NCI-H2081 (cell line): ENCODE measurements at places on chromosomes 12 and 14.

DNA sequence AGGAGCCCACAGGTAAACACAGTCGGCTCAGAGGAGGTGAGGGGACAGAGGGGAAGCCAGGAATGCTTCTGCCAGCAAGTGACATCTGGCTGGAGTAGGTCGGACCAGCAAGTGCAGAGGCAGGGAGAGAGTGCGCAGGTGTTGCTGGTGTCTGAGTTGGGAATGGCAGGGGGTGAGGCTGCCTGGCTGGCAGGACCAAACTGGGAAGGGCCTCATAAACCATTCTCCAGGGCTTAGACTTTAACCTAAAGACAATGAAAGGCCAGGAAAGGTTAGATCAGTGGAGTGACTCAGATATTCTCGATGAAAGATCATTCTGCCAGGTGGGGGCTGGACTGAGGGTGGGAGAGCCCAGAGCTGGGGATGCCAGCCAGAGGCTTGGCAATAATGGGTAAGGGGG is 66.4 kb downstream of the ITPK1 start:
- DNase-seq: no peak

DNA sequence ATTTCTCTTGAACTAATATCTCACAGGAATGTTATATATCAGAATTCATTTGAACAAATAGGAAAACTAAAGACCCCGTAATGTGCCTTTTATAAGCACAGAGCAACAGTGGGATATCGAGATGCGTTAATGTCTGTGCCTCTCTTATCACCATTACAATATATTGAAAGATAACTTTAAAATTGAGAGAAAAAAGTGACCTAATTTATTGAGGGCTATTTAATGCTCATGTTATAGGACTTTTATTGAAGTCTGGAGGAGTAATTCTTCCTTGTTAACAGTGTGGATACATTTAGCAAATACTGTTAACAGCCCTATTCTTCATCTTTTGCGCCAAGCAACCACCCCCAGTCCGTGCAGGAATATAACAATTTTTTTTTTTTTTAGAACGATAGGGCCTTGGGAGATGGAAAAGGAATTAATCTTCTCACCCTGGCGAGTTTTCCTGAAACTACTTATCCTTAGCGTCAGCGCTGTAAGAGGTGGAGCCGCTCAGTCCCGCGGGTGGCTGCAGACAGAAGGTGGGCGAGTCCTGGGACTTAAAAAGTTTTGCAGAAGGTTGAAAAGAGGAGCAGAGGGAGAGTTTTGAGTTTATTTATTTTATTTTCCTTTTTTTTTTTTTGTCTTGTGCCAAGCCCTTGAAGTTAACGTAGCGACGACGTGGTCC is 11.0 kb downstream of the FOXG1 start:
- no peak for DNase-seq

DNA sequence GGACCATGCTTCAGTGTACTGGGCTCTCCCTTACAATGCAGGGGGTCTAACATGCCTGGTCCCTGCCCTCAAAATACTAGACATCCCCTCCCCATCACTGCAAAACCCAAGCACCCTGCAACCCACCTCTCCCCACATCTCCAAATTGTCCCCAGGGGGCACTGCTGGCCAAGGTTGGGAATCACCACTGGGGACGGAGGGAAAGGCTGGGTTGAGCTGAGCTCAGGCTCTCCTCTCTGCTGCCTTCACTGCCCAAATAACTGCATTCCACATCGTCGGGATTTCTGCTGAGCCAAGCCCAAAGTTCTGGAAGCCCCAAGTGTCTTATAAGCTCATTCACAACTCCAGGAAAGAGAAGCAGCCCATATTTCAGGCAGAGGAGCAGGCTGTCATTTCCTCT is 69.6 kb downstream of the NT5DC3 start:
- peak; percentile 6 for DNase-seq

- no peak for DNase-seq
These were observed 11.6 kb downstream of the EIF2B1 start for GRCh38 chr12:123621619-123622530.

- no peak for DNase-seq
These were observed 167.3 kb upstream of the TMCC3 start for GRCh38 chr12:94817695-94818075.

DNA sequence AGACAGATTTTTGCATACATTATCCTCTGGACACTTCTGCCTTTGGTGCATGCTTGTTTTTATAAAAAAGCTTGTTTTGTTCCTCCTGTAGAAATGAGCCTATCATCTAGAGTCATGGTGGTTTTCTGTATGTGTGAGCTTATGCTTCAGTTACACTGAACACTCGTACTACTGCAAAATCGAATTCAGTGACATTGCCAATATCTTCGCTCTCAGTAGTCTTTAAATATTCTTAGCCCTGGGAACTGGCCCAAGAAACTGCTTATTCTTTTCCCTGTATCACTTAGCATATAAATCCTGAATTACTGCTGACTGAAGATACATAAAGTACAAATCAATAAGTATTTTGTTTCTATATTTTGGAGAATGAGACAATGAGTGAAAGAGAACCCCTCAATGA is 70.5 kb downstream of the RGS6 start:
- no peak for DNase-seq

- DNase-seq: no peak
These were observed 64.0 kb downstream of the FRMD6 start for GRCh38 chr14:51715742-51716141.

DNA sequence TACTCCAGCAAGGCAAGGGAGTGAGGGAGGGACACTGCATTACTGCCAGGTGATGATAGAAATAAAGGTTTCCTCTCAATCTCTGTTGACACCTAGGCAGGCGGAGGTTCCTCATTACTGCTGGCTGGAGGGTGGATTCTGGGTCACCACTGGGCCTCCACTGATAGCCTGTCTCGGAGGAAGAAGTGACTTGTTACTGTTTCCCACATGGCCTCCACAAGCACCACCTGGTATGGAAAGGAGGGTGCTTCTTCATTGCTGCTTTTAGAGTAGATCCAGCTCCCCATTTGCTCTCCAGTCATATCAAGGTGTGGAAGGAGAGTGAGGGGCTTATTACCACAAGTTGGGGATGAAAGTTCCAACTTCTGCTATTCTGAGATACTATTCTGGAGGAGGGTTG is 6.4 kb downstream of the PRR4 start:
- no peak for DNase-seq

- DNase-seq: no peak
These were observed 8.5 kb downstream of the MYH6 start for GRCh38 chr14:23399591-23399990.

DNA sequence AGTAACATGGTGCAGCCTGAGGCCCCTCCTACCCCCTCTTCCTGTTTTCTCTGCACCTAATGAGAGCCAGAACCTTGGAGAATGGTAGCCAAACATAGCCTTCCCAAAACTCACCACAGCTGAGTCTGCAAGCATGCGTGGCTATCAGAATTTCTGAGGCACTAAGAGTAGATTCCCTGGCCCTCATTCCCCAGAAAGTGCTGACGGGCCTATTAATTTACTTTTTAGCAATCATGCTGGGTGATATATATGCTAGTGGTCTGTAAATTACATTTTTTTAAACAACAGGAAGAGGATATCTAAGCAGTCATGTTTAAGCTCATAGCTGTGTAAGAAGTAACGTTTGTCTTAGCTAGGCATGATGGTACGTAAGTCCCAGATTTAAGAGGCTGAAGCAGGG is 30.4 kb downstream of the KANSL2 start:
- DNase-seq: no peak

DNA sequence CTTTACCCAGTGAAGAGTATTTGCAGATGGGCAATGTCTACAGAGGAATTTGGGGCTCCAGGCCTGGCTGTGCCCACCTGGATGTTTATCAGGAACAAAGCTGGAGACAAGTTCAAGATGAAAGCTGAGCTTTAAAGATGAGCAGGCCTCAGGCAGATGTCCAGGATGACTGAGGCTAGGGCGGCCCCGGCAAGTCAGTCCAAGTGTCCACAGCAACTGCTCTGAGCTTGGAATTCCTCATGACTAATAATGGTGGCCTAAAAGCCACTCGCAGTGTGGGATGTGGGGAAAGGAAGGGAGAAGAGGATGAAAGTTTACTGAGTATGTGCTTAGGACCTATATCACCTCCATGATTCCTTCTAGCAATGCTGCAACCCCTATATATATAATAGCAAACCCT is 128.2 kb upstream of the NOS1 start:
- no peak for DNase-seq

DNA sequence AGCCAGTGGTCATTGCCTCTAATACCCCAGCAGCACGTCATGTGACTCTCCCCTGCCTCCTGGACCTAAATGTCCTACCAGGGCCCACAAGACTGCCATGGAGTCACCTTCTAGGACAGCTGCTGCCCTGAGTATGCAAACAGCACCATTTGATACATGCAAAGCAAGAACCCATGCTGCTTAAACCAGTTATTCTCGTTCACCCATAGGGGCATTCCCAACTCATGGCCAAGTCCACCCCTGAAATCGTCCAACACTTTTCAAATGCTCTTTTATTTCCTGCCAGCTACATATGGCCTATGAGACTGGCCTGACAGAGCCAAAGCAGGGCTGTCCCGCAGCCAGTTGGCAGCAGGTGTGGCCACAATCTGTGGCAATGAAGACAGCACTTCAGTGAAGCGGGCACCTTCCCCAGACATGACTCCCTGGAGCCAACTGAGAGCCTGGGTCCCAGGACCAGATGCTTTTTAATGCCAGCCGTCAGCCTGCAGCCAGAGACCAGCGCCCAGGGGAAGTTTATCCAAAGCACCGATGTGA is 99.9 kb downstream of the BCAT1 start:
- DNase-seq: no peak

- no peak for DNase-seq
These were observed 65.5 kb downstream of the ST8SIA1 start for GRCh38 chr12:22268973-22269372.

GRCh38 chr14:32075672-32076277 is 1.3 kb upstream of the ARHGAP5 start:
- DNase-seq: no peak

GRCh38 chr12:2944401-2945047 is 14.7 kb upstream of the TEAD4 start:
- peak; percentile 11 for DNase-seq

DNA sequence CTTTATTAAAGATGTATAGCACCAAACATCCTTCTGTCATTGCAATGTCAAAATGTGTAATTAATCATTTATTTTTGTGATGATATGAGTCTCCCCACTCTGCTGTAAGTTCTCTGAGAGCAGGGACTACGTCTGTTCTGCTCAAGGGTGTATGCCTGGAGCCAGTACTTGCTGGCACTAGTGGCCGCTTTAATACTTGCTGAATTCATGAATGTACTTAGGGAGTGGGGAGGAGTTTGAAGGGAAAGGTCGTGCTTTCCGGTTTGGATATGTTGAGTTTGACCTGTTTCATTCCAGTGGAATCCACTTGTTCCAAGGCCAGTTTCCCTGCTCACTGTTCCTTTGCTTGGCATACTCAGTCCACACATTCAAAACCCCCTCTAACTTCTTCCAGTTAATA is 1.9 kb upstream of the DCAF5 start:
- DNase-seq: peak; percentile 13

GRCh38 chr14:35336494-35337268 is 44.5 kb downstream of the PSMA6 start:
- no peak for DNase-seq

- DNase-seq: peak; percentile 31
These were observed 718 bp downstream of the CCDC92 start for GRCh38 chr12:123971770-123972456.

DNA sequence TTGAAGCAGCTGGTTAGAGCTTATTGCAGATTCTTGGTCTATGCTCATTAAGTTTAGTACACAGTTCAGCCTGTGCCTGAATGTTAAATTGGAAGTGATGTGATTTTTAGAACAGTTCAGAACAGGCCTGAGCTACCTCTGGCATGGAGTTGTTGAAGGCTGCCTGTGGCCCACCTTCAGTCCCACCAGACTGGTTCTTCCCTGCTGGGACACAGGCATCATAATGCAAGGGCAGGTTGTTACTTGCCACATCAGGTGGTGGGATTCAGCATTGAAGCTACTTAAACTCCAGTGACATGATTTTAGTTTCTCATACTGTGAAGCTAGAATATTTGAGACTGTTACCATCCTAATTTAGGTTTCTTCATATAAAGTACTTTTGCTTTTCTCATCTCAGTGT is 49.4 kb downstream of the PROX2 start:
- no peak for DNase-seq
